ENCODE measurements at places on chromosomes 1 and 21. TPM values are rescaled to one million over a fixed set of nuclear protein-coding genes. Genes with fewer than 3 reads are reported as not detected.

Gene RGS16
- 8.7 TPM for total RNA-seq

GRCh38 chr1:18942340-18942739 is 14.1 kb downstream of the IFFO2 start:
- no peak for DNase-seq

- DNase-seq, result no peak
Observed at GRCh38 chr1:76291191-76291590, 216.6 kb downstream of the ST6GALNAC3 start.

GRCh38 chr1:169608226-169608625 is 21.7 kb downstream of the SELP start:
- DNase-seq, result no peak

GRCh38 chr1:162943622-162944021 is 82.6 kb upstream of the CCDC190 start:
- no peak for DNase-seq

DNA sequence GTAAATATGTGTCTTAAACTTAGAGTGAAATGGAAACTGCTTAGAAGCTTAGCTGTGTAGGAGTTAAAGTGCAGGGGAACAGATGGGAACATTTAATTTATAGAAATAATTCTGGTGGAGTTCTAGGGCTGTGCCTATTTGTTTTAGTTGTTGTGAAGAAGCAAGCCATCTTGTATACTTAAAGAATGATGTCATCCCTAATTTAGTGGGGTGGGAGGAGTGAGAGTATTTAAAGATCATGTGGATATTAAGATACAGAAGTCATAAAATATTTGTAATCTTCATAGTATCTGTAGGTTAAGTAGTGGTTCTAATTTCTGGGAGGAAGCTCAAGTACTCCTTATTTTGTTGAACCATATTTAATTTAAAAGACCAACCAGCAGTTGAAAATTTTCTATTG is 41.5 kb downstream of the BACH1 start:
- DNase-seq, result no peak

Data from heart right ventricle (tissue), 16 donors.